ENCODE measurements at places on chromosomes 5 and 9.

- no peak for DNase-seq
Measured at GRCh38 chr9:95587021-95587964, 70.5 kb upstream of the PTCH1 start.

GRCh38 chr9:97459326-97459725, 42.1 kb upstream of the TMOD1 start:
- DNase-seq, result no peak

GRCh38 chr5:175671013-175671412, 13.1 kb downstream of the HRH2 start:
- DNase-seq, result no peak

DNA sequence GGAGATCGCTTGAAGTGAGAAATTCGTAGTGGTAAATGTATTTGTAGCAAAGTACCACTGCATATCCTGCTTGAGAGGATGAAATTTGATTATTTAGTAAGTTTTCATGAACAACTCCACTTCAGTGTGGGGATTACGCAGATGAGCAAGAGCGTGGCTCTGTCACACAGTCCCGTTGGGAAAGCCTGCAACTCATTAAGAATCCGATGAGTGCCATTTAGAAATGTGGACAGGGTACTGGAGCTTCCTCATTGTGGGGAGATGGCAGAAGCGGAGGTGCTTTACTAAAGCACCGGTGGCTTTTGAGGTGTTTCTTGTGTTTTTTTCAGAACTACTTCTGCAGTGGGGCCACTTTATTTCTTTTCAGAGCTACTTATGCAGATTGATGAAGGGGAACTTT, 1.4 kb downstream of the TJP2 start:
- DNase-seq, result no peak

GRCh38 chr5:120683580-120683979, 219.5 kb downstream of the PRR16 start:
- DNase-seq, result no peak

GRCh38 chr5:154372661-154373060, 73.1 kb upstream of the SAP30L start:
- DNase-seq, result no peak

- DNase-seq, result no peak
Measured at GRCh38 chr5:69113851-69114250, 20.0 kb downstream of the SLC30A5 start.

GRCh38 chr5:77229887-77230286, 19.4 kb downstream of the PDE8B start:
- no peak for DNase-seq

DNA sequence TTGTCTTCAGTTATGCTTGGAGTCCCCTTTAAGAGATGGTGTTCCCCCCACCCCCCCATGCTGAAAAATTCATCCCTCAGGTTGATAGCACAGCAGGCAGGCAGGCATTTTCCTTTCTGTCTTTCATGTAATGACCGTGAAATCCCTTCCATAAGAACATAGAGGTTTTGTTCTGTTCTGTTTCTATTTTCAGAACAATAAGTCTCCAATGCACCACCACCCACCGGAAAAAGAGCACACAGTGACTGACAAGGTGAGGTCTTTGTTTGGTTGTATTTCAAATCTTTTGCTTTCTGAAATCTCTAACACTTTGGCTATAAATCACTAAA, 52.4 kb downstream of the DMRT2 start:
- DNase-seq, result no peak

DNA sequence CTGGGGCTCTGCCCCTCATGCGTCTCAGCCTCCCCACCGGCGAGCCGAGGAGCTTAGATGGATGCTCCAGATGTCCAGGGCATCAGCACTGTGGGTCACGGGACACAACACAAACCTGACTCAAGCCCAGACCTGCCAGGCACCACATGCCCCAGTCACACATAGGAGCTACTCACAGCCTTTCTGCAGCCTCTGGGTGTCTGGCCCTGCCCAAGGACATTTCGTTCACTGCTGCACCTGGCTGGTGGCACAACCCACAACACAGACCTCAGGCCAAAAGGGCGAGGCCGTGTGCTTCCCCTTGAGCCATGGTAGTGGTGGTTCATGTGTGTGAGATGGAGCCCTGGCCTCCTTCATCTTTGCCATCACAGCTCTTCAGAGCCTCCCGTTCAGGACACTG, 89.6 kb upstream of the FCN2 start:
- no peak for DNase-seq

GRCh38 chr9:100352201-100352726, 478 bp downstream of the TEX10 start:
- peak; percentile 41 for DNase-seq

GRCh38 chr9:93297659-93298497, 113.9 kb downstream of the WNK2 start:
- DNase-seq, result peak; percentile 72
